ENCODE measurements at places on chromosomes 1 and 21. TPM values are rescaled to one million over a fixed set of nuclear protein-coding genes. Genes with fewer than 3 reads are reported as not detected.

CD247 gene
- 0.15 TPM for total RNA-seq

MYBPH gene
- not detected for total RNA-seq

DIO1 gene
- not detected for total RNA-seq

F13B gene
- total RNA-seq = not detected

SPRR2D gene
- not detected for total RNA-seq

FCRL1 gene
- not detected for total RNA-seq

COL11A1 gene
- 4.3 TPM for total RNA-seq

FAM110D gene
- 0.03 TPM for total RNA-seq

GPR161 gene
- 9.2 TPM for total RNA-seq

DHX9 gene
- 180 TPM for total RNA-seq

All from A549 treated with DMSO at 1 μM for 4 hours (cell line).